Stimulated activated effector memory CD8-positive, alpha-beta T cell treated with anti-CD3 and anti-CD28 coated beads, Interleukin-12 subunit alpha, Interleukin-12 subunit beta, amount 100 ng/mL, for 72 hours (primary cell): ENCODE measurements at places on chromosomes 6 and 20.

DNA sequence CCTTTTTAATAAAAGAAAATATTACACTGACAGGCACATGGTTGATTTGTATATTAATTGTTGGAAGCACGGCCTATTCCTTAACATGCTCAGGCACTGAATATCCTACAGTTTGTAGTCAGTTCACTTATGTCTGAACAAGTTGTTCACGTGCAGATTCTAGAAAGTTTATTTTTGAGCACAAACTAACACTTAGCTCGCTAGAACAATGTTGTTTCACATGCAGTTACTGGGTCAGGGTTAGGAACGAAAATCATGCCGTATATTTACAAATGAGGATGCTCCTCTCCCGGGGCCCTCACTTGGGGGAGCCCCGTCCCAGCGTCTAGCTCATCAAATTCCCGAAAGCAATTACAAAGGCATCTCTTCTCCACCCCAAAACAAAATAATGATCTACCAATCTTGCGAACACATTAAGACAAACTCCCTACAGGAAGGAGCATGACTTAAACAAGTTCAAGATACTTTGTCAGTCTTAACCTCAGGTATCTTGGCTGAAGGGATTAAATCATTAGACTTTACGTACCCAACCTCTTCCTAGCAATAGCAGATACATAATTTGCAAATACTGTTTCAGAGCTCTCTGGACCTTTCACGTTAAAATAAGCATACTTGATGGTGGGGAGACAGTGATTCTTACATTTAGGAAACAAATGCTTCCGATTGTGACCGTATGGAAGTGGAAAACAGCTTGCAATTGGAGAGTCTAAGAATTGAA, 1.5 kb downstream of the MAP7 start:
- no peak for DNase-seq

DNA sequence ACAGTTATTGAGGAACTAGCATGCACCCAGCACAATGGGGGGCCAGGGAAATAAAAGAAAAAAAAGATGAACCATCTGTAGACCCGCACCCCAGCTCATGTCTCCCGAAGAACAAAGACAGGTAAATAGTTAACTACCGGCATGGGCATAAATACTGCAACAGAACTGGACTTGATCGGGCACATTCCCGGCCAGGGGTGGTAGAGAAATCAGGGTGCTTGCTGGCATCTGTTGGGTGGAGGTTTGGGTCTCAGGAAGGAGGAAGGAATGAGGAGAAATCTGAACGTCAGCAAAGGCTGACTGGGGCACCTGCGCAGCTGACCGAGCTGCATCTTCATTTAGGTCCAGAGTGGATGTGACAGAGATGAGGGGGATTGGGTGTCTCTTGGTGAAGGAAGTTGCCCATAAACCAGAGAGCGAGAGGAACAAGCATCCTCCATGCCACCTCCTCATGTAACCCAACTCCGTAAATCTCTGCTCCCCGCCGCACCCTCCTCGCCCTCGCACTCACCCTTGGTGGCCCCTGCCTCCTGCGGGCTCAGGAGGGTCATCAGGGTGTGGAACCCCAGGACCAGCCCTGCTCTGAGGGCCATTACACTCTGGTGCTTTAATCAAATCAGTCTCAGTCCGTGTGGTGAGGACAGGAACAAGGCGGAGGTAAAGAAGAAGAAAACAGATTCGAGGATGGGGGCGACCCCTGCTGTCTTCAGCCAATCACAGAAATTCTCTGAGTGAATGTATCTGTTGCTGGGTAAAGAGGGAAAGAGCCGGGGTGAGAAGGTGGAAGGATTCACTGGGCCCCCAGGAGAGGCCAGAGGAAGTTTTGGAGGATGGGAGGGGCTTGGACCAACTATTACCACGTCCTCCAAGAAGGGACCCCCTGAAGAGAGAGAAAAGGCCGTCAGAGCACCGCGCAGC, at the start of gene HLA-DOA:
TSS of gene HLA-DOA (minus strand) at position 648 of the 918 bp plus-strand sequence.
- no peak for DNase-seq

GRCh38 chr6:123668063-123668462, 31.3 kb upstream of the TRDN start:
- DNase-seq, result no peak

- DNase-seq, result no peak
Measured at GRCh38 chr20:48278961-48279481, 493.7 kb upstream of the SULF2 start.

- no peak for DNase-seq
Measured at GRCh38 chr20:8476021-8476420, 344.0 kb downstream of the PLCB1 start.

- DNase-seq, result no peak
Measured at GRCh38 chr6:169510871-169511270, 191.0 kb downstream of the WDR27 start.

- DNase-seq, result no peak
Measured at GRCh38 chr20:43658723-43659419, 8.0 kb upstream of the MYBL2 start.

GRCh38 chr20:62791301-62792181, 4.7 kb upstream of the MRGBP start:
- DNase-seq, result peak; percentile 86

DNA sequence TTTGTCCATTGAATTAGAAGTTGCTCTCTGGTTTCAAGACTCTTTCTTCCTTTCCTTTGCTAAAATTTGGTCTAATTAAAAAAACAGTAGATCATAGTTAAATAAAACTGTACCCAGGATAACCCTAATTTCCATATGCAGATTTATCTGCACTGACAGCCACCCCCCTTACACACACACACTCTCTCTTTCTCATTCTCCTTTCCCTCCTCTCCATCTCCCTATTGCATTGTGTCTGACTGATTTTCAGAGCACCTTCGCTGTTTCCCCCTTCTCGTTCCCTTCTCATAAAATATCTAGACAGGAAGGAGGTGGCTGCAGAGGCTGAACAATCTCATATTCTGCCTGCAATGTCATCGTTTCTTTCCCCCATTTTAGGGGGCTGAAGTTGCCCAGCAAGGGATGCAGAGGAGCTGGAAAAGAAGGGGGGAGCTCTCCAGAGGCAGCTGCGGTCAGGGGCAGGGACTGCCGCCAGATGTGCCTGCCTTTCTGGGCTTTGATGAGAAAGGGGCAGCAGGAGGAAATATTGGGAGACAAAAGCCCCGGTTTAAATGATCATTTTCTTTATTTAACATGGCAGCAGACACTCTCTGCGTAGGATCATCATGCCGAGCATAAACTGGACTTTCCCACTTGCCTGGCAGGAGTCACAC, 22.5 kb upstream of the MMS22L start:
- DNase-seq, result no peak

DNA sequence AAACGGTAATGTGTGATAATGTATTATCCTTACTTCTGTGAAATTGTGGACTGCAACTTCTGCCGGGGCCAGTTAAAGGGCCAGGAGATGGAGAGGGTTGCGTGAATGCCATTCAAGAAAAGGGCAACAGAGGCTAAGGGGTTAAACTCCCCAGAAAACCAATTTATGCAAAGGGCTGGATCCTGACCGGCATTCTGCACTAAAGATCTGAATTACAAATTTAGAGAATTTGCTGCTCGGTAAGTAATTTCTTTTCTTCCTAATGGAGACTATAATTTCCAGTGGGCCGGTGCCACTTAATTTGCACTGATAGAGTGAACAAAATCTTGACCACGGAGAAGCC, 130.1 kb downstream of the BCAS1 start:
- no peak for DNase-seq

GRCh38 chr20:8077137-8077466, 55.0 kb upstream of the PLCB1 start:
- no peak for DNase-seq

DNA sequence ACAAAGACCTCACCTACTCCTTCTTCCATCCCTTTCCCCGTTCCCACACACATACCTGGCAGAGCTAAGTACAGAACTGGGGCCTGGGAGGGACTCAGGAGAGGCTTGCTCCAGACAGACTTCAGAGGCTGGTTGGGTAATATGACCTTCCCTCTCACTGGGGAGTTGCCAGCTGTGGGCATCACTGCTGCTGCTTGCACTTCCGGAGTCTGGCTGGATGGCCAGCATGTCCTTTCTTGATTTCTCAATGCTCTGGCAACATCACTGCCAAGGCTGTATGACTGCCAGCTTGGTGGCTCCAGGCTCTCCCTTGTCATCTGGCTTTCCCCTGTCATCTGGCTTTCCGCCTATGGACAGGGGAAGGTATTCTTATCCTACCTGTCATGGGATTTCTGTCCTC, 47.8 kb downstream of the CDH22 start:
- no peak for DNase-seq

DNA sequence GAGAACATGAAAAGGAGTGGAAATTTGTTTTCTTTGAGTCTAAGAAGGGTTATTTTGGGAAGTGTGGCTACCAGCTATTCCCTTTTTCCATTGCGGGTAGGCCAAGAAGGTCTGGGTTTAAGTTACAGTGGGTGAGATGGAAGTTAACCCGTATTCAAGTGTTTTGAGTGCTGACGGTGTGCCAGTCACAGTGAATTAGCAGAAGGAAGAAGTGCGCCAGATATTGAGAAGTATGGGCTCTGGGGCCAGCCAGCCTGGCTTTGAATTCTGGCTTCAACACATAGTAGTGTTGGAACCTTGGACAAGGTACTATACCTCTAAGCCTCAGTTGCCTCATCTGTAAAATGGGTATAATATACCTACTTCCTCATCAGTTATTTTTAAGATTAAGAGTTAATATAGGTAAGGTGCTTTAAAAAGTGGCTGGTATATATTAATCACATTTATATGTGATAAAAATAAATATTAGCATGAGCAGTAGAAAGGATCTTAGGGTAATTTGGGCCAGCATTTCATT, 16.3 kb downstream of the ZNF76 start:
- no peak for DNase-seq

- peak; percentile 55 for DNase-seq
Measured at GRCh38 chr6:106519460-106520394, 109.6 kb downstream of the RTN4IP1 start.

- DNase-seq, result no peak
Measured at GRCh38 chr20:258269-258858, 840 bp downstream of the DEFB132 start.

DNA sequence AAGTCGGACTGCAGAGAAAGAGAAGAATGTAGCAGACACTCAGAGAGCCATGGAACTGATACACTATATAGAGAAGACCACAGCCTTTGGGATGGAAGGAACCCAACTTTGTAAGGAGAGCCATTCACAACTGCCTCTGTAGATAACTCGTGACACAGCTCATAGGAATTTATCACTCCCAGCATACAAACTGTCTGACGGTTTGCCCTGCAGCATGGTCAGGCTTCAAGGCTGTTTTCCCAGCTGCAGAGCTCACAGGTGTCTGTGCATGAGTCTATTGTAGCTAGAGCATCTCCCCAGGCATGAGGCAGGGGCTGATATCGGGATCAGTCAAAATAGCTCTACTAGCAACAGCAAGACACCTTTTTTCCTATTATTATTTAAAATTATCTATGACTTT, 130.5 kb upstream of the DTNBP1 start:
- no peak for DNase-seq

- no peak for DNase-seq
Measured at GRCh38 chr6:43842231-43842794, 72.3 kb downstream of the VEGFA start.

DNA sequence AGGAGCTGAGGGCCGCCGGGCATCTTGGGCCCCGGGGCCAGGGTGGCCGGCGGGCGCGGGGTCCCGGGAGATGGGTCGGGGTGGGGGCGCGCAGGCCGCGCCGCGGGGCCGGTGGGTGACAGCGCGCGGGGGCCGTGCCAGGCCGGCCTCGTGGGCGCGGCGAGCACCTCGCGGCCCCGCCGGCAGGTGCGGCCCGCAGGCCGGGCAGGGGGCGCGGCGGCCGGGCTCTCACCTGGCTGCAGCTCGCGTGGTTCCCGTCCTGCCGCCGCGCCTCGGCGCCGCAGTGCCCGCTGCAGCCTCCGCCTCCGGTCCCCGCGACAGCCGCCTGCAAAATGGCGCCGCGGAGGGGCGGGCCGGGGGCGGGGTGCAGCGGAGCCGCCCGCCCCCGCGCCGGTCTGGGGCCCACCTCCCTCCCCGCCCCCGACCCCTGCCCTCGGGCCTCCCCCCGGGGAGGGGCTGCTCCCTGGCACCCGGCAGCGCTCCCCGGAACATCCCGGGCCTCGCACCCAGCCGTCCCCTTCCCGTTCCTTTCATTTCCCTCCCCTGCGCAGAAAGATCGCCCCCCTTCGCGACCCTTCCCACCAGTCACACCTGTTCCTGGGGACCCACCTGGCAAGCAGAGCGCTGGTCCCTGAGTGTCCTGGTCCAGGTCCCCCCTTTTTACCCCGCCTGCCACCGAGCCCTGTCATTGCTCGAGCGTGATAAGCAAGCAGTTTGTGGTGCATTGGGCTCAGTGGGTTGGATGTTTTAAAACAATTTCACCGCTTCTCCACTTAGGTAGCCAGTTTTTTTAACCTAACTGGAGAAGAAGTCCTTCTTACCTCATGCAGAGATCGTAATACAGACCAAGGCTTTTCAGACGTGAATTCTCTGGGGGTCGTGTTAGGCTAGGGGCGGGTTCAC, at the start of gene SLC23A2:
TSS of gene SLC23A2 (minus strand) at position 337 of the 903 bp plus-strand sequence. CDS start 68,948 bp downstream, outside the sequence.
- DNase-seq, result peak; percentile 58

GRCh38 chr20:17679941-17680835, 1.9 kb downstream of the RRBP1 start:
- DNase-seq, result no peak

DNA sequence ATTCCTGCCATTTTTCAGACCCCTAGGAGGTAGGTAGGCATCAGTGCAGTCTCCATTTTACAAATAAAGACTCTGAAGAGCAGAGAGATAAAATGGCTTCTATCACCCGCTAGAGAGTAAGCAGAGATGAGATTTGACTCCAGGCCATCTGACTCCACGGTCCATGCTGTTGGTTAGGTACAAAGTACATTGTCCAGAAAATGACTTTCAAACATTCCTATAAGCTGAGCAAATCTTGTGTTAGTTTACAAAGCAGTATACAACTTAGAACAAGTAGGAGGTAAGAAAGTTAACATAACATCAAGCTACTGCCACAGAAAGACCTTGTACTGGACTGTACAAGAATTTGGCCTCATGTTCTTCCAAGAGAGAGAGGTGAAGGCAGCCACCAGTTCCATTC, 14.9 kb downstream of the BTN1A1 start:
- DNase-seq, result no peak

- DNase-seq, result no peak
Measured at GRCh38 chr6:87645080-87645479, 55.1 kb downstream of the ORC3 start.

- no peak for DNase-seq
Measured at GRCh38 chr6:149228311-149228955, 89.1 kb upstream of the TAB2 start.

GRCh38 chr6:4781426-4781825, 5.2 kb downstream of the CDYL start:
- no peak for DNase-seq
